ENCODE measurements at places on chromosomes 5 and 9. TPM values are rescaled to one million over a fixed set of nuclear protein-coding genes. Genes with fewer than 3 reads are reported as not detected.

PRELID2 gene
- polyA plus RNA-seq, result 0.16 TPM

ADGRD2 gene
- not detected for polyA plus RNA-seq

HAVCR2 gene
- 1.1 TPM for polyA plus RNA-seq

LCN9 gene
- polyA plus RNA-seq, result 2.5 TPM

LCN12 gene
- 2.9 TPM for polyA plus RNA-seq

TRIM7 gene
- 2.1 TPM for polyA plus RNA-seq

SPATA31E1 gene
- not detected for polyA plus RNA-seq
